ENCODE measurements at places on chromosomes 6 and 20. TPM values are rescaled to one million over a fixed set of nuclear protein-coding genes. Genes with fewer than 3 reads are reported as not detected.

- H3K27me3 ChIP-seq: no peaks in the 10 kb centered on the region
- H3K4me1 ChIP-seq: no peaks in the 10 kb centered on the region
- H3K27ac ChIP-seq: no peak overlapping the region
- no peak overlapping the region for H3K4me3 ChIP-seq
Observed at GRCh38 chr20:57400231-57400701, 9.1 kb downstream of the RBM38 start.

MAP7 gene
- 10.7 TPM for polyA plus RNA-seq

GRCh38 chr20:39036011-39036410 is 73.9 kb downstream of the DHX35 start:
- peaks cover 41% of the 10 kb centered on the region for H3K36me3 ChIP-seq
- H3K27me3 ChIP-seq: no peaks in the 10 kb centered on the region
- H3K4me1 ChIP-seq: no peaks in the 10 kb centered on the region
- DNase-seq: no peak

RNF182 gene
- 0.34 TPM for polyA plus RNA-seq

STX11 gene
- 1.1 TPM for polyA plus RNA-seq

NOX3 gene
- not detected for polyA plus RNA-seq

C20orf204 gene
- 2.4 TPM for polyA plus RNA-seq

IL20RA gene
- 7.0 TPM for polyA plus RNA-seq

VARS1 gene
- 67.3 TPM for polyA plus RNA-seq

ESR1 gene
- polyA plus RNA-seq: 0.27 TPM

FOXC1 gene
- polyA plus RNA-seq: 0.99 TPM

- no peaks in the 10 kb centered on the region for H3K4me1 ChIP-seq
- H3K36me3 ChIP-seq: no peaks in the 10 kb centered on the region
Observed at GRCh38 chr6:84553527-84553926, 210.9 kb downstream of the TBX18 start.

HLA-DMA gene
- 25.0 TPM for polyA plus RNA-seq

DNA sequence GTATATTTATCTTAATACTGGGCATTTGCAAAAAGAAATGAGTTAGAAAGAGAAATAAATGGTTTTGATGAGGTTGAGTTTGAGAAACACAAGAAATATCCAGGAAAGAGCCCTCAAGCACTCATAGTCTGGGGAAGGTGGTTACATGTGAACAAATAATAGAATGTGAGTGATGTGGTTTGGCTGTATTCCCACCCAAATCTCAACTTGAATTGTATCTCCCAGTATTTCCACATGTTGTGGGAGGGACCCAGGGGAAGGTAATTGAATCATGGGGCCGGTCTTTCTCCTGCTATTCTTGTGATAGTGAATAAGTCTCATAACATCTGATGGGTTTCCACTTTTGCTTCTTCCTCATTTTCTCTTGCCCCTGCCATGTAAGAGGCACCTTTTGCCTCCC is 334.1 kb downstream of the COL12A1 start:
- no peaks in the 10 kb centered on the region for H3K36me3 ChIP-seq
- DNase-seq: no peak
- H3K27ac ChIP-seq: no peak overlapping the region
- H3K27me3 ChIP-seq: no peaks in the 10 kb centered on the region

SRSF12 gene
- 1.4 TPM for polyA plus RNA-seq

GRCh38 chr6:107894809-107895396 is 63.1 kb downstream of the SEC63 start:
- peaks cover 34% of the 10 kb centered on the region for H3K36me3 ChIP-seq
- H3K4me3 ChIP-seq: no peak overlapping the region
- DNase-seq: no peak
- H3K27ac ChIP-seq: no peak overlapping the region
- H3K27me3 ChIP-seq: no peaks in the 10 kb centered on the region

DNA sequence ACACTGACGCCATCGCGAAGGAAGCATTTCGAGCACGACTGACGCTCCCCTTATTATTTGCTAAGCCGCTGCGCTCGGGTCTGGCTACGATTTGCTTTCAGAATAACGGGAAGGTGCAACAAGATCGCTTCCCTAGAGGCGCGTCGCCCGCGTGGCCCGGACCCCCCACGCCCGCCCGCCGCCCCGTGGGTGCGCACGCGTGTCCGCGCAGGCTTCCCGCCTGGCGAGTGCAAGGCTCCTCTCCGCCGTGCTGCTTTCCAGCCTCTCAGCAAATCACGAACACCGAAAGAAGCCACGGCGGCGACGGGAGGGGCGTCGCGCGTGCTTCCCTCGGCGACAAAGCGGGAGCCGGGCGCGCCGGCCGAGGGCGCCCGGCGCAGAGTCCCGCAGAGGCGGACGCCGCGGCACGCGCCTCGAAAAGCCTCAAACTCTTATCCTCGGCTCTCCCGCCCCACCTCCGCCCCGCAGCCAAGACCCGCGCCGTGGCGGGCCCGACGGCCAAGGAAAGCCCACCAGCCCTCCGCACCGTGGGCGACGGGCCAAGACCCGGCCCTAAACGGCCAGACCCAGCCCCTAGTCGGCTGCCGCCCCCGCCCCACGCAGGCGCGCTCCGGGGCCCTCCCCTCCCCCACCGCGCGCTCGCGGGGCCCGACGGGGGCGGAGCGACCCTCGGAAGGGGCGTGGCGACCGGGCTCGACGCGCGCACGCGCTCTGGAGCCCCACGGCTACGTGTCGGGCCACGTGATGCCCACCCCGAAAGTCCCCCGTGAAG is 987 bp upstream of the QKI start:
- peak overlapping the region; percentile 70 for H3K4me3 ChIP-seq
- H3K27me3 ChIP-seq: no peaks in the 10 kb centered on the region
- H3K4me1 ChIP-seq: peaks cover 7% of the 10 kb centered on the region

CSNK2A1 gene
- 21.2 TPM for polyA plus RNA-seq

DNA sequence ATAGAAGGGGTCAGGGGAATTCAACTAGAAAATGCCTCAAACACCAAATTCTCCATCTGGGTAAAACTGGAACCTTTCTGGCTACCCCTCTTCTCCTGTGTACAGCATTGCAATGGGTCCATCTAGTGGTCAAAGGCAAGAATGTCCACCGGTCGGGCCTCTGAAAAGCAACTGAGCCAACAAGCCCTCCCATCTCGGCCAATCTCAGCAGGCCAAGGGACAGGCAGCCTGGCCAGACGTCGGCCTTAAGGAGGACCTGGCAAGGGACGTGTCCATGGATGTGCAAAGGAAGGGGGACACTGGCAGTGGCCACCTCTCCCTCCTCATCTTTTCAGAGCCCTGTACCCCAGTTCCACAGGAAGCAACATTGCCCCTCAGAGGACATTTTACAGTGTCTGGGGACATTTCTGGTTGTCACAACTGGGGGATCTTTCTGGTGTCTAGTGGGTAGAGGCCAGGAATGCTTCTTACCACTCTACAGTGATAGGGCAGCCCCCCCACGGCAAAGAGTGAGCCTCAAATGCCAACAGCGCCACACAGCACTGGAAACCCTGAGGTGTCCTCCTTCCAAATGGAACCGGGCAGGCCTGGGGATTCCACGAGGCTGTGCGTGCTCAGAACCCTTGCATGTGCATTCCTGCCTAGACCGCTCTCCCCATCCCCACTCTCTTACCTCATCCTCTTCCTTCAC is 99.8 kb upstream of the FOXA2 start:
- H3K4me3 ChIP-seq: no peak overlapping the region
- H3K27ac ChIP-seq: no peak overlapping the region
- DNase-seq: peak; percentile 66
- no peaks in the 10 kb centered on the region for H3K4me1 ChIP-seq
- H3K27me3 ChIP-seq: no peaks in the 10 kb centered on the region
- H3K36me3 ChIP-seq: no peaks in the 10 kb centered on the region

DNA sequence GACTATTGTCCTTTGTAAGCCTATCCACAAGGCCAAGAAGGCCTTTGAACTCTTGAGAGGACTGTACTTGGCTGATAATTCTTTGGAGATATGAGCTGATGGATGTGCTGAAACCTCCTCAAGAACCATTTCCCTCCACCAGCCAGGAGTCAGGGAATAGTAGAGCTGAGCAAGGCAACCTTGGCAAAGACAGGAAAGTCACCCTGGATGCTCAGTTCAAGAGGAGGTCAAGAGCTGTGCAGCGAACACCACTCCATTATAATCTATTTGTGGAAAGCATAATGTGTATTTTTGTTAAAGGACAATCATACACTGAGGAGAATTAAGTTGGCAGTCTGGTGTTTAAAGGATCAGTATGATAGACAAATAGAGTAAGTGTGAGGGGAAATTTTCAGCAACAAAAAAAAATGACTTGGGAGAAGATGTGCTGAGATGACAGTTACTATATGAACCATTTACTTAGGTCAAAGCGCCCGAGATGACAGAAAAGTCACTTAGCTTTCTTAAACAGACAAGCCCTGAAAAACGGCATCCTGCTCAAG is 177.2 kb upstream of the COL21A1 start:
- DNase-seq: no peak
- no peak overlapping the region for H3K4me3 ChIP-seq
- H3K27ac ChIP-seq: no peak overlapping the region
- H3K27me3 ChIP-seq: no peaks in the 10 kb centered on the region
- H3K4me1 ChIP-seq: no peaks in the 10 kb centered on the region
- H3K36me3 ChIP-seq: no peaks in the 10 kb centered on the region

DNA sequence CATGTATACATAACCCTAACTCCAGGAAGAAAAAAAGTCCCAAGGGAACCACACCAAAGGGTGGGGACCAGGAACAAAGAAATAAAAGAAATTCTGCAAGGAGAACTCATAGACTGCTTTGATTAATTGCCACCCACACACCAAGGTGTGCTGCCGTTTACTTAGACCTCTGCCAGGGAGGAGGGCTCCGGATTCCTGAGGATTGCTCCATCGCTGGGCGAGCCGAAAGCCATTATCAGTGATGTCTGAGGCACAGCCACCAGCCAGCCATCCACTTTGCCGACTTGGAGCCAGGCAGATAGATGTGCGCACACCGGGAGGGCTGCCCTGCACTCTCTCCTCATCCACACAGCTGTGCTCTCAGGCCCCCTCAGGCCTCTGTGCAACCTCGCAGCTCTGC is 272.7 kb upstream of the FOXQ1 start:
- DNase-seq: no peak
- H3K4me1 ChIP-seq: no peaks in the 10 kb centered on the region
- no peak overlapping the region for H3K4me3 ChIP-seq
- H3K36me3 ChIP-seq: no peaks in the 10 kb centered on the region

DNA sequence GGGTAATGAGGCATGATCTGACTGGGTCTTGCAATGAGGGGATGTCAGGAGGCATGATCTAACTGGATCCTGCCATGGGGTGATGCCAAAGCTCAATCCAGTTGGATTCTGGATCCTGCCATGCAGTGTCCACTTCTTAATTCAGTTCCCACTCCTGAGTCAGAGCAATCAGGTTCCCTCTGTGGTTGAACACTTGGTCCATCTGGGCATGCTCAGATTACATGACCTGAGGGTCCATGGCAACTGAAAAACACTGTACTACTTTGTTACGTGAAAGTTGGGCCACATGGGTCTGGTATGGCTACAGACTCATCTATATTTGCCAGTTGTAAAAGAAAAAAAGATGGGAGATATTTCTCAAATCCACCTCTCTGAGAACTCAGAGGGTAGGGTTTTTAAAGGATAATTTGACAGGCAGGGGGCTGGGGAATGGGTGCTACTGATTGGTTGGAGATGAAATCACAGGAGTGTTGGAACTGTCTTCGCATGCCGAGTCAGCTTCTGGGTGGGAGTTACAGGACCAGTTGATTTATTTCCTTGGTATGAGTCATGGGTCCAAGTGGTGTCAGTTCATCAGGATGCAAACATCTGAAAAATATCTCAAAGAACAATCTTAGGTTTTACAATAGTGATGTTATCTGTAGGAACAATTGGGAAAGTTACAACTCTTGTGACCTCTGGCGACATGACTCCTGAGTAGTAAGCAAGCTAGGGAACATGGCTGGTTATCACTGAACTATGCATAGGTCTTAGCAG is 21.6 kb downstream of the C6orf163 start:
- no peaks in the 10 kb centered on the region for H3K36me3 ChIP-seq
- H3K4me3 ChIP-seq: no peak overlapping the region
- H3K4me1 ChIP-seq: no peaks in the 10 kb centered on the region
- H3K27ac ChIP-seq: no peak overlapping the region
- no peaks in the 10 kb centered on the region for H3K27me3 ChIP-seq

MUC21 gene
- 0.07 TPM for polyA plus RNA-seq

PTGIS gene
- polyA plus RNA-seq: 1.6 TPM

GRCh38 chr20:45440891-45441685 is 25.1 kb downstream of the PIGT start:
- no peaks in the 10 kb centered on the region for H3K36me3 ChIP-seq
- no peak overlapping the region for H3K27ac ChIP-seq
- no peak overlapping the region for H3K4me3 ChIP-seq
- H3K27me3 ChIP-seq: no peaks in the 10 kb centered on the region
- DNase-seq: no peak

DNA sequence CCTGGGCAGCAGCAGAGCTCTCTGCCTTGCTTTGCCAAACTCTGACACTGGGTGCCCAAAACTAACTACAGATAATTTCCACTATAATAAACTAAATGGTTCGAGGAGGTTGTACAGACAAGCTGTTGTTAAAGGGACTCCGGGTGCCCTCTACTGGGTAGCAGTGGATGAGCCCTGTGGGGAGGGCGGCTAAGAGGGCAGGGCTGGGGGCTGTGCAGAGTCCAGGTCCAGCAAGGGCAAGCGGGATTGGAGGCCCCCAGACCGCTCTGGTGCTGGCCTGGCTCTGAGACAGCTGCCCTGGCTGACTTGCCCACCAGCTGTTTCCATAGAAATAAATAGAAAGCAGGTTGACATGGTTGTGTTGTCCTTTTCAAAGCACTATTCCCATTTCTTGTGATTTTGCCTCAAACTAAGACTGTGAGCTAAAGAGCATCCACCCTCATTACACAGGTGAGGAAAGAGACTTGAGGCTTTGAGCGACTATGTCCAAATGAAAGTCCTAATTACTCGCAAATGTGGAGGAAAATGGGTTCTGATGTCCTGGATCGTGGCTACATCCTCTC is 167.6 kb upstream of the CST7 start:
- no peaks in the 10 kb centered on the region for H3K27me3 ChIP-seq
- DNase-seq: peak; percentile 41

Data from pancreas (tissue), 10 donors.